ENCODE measurements at places on chromosomes 7 and 10.
A peak's percentile ranks its signal among the peaks of the same experiment; 100 is the strongest.

GRCh38 chr7:45196374-45196773 is 38.8 kb downstream of the RAMP3 start:
- no peak for DNase-seq

GRCh38 chr7:138776166-138776833 is 21.5 kb upstream of the TMEM213 start:
- no peak for DNase-seq

GRCh38 chr7:138483531-138483930 is 23.5 kb downstream of the TRIM24 start:
- no peak for DNase-seq

DNA sequence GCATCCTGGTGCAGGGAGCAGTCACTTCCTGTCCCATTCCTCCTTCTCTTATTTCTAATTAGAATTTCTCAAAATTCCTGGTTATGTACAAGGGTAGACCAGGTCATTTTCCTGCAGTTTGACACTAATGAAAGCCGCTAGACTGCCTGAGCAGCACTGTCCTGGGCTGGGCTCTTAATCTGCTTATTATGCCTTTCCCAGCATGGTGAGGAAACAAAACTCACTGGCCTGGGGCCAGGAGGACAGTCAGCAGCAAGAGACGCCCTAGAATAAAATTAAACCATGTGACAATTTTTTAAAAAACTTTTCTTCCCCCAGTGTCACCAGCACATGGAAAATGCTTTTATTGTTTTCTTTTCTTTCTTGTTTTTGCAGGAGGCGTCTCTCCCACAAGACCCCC is 647.5 kb downstream of the TYW1 start:
- no peak for DNase-seq

GRCh38 chr7:78019447-78020135 is 221.0 kb downstream of the PHTF2 start:
- DNase-seq, result peak; percentile 91
